ENCODE measurements at places on chromosomes 12 and 14.

DNA sequence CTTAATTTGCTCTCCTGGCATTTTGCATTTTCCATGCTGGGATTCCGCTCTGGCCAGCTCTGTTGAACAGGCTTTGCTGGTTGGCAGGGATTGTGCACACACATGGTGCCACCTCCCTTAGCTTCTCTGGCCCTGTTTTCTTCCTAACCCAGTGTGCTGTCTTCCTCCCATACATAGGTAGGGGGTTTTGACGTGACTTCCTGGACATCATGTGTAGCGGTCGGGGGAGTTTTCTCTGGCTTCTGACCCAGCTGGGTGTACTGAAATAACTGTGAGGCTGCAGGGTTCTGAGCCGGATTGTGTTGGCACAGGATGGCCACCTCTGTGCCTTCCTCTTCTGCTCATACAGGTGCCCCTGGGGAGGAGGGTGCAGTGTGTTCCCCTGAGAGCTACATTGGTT is 25.7 kb downstream of the C14orf132 start:
- DNase-seq = no peak

DNA sequence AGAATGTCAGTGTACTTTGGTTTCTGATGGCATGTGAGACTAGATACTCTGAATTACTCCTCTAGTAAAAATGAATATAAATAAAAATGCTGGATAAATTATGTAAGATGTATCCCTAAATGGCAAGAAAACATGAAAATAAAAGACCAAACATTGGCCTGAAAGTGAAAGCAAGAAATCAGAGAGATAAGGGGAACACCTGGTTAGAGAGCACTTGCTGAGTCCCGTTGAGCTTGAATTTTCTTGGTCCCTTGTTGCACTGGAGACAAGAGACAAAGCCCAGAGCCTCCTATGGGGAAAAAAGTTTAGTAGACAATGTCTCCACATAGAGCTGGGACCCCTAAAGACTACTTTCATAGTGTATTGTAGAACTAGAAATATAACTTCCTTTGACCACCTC is 23.9 kb downstream of the RASSF8 start:
- no peak for DNase-seq

- DNase-seq = peak; percentile 25
Observed at GRCh38 chr14:76152333-76152681, 585 bp downstream of the GPATCH2L start.

GRCh38 chr14:102777711-102778337 is 575 bp downstream of the TRAF3 start:
- DNase-seq = no peak

DNA sequence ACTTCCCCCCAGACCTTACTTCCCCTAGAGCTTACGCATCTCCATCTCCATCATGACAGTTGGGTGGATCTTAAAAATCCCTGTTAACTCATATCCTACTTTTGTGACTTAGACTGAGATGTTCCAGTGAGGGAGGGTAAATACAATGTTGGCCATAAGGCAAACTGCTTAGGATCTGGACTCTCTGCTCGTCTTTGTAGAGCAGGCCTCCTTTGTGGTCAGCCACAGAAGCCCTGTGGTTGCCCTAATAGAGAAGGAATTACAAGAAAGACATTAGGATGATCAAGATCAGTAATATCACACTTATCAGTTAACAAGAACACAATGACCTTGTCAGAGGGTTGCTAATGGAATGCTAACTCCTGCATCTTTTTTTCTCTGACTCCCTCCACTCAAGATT is 52.0 kb downstream of the TMEM132C start:
- no peak for DNase-seq

DNA sequence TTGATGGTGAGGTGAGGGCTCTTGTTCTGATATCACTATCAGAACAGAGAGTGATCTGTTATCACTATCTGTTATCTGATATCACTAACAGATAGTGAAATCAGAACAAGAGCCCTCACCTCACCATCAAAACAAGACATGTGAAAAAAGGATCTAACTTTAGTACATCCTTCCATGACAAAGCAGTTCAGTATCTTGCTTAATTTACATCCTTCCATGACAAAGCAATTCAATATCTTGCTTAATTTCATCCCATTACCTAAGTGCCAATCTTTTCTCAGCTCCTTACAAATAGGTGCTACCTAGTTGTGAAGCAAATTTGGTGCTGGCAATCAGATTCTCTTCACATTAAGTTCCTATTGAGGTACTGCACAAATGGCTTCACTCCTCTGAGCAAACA is 1865.6 kb upstream of the FLRT2 start:
- DNase-seq = no peak

DNA sequence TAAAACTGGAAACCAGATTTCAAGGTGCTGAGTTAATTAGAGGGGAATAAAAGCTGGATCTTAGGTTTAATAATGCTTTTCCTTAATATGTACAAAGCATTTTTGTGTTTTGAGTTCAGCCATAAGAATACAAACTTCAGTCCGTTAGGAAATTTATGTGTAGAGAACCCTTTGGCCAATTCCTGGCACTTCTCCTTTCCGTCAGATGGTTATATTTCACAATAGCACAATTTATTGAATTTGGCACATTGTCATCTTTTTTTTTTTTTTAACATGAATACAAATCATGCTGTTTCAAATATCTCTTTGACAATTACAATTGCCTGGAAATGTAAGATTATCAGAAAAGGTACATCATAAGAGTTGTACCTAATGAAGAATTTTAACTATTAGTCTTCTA is 56.2 kb upstream of the DDHD1 start:
- DNase-seq = no peak

- DNase-seq = no peak
Observed at GRCh38 chr12:51779876-51780275, 68.6 kb downstream of the FIGNL2 start.

DNA sequence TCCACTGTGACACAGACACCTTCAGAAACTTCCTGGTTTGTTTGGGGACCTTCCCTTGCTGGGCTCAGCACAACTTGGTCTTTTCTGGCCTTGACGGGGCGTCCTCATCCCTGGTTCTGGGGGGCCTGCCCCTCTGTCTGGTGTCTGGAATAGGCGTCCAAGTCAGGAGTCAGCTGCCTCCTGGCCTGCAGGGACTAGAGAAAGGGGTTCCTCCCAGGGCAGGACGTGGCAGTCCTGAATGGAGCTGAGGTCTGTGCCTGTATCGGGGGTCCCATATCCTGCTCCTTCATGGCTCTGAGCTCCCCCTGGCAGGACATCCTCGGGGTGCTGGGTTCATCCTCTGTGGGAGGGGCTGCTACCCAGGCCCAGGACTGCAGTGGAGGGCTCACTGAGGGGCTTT is 384.0 kb downstream of the TMEM121 start:
- no peak for DNase-seq

GRCh38 chr12:12534166-12534866 is 28.3 kb downstream of the DUSP16 start:
- no peak for DNase-seq

DNA sequence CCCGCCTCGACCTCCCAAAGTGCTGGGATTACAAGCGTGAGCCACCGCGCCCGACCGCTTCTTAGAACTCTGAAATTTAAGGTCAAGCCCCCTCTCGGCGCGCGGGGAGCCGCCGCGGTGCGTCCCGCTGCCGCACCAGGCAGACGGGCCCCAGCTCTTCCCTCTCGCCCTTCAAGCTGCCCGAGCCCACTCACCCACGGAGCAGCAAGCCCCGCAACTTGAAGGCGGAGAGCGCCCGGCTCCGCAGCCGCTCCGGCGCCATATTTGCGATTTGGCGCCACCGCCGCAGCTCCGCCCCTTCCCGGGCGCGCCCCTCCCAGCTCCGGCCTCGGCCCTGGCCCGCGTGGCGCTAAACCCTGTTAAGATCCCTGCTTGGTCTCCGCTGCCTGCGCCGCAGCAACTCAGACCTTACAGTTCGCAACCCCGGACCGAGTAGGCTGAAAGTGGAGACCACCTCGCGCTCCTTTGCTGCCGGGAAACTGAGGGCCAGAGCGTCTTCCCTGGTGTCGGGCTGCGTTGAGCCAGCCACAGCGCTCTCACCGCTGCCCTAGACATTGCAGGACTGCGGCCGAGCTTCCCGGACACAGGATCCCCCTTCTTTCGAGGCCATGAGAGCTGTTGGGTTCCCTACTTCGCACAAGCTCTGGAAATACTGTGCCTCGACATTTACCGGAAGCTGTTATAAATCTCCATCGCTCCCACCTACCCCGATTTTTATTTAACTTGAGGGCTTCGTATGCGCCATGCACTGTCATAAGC is at the start of gene POLE2:
TSS of gene POLE2 (minus strand) at position 273 of the 759 bp plus-strand sequence. CDS start at position 262, 11 bp downstream.
- peak; percentile 70 for DNase-seq

DNA sequence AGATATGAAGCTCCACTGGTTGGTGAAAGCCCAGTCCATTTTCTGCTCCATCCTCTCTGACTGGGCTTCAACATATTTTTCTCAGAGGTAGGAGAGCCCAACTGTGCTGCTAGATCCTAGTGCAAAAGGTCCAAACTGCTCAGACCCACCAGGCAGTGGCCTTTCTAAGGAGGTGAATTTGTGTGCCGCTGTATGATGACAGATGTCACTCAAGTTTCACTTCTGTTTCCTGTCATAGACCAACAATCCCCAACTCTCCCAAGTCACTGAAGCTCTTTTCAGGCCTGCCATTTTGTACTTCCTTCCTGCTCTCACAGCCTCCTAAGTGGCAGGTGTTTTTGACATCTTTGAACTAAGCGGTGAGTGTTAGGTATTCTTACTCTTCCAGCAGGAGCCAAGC is 16.4 kb upstream of the RNASE4 start:
- DNase-seq = no peak

DNA sequence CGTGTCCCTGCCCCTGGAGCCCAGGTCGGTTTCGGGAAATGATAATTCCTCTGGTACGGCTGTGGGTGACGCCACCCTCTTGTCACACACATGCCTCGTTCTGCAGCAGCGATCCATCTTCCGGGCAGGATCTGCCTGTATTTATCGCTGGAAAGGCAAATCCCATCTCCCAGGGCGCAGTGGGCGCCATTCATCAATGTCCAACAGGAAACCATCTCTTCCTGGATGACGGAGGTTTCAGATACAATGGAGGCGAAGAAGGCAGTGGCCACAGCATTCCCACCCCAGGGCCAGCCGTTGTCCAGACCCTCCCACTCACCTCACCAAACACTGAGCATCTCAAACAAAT is 74.2 kb downstream of the NOC4L start:
- no peak for DNase-seq

GRCh38 chr14:105192866-105193731 is 12.0 kb upstream of the NUDT14 start:
- DNase-seq = no peak

DNA sequence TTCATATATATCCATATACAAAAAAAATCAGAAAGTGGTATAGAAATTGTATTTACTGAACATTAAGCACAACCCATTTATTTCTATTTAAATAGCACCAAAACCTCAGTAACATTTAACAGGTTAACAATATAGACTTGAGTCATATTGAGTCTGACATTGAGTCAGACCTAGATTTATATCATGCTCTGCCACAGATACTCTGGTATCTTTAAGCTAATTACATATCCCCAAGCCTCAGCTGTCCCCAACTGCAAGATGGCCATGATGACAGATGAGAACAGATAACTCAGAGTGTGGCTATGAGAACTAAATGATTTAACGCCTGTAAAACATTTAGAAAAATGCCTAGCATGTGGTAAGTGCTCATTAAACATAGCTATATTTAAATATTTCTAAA is 40.3 kb downstream of the IFNG start:
- no peak for DNase-seq

- no peak for DNase-seq
Observed at GRCh38 chr12:26297396-26298070, 102.2 kb downstream of the SSPN start.

DNA sequence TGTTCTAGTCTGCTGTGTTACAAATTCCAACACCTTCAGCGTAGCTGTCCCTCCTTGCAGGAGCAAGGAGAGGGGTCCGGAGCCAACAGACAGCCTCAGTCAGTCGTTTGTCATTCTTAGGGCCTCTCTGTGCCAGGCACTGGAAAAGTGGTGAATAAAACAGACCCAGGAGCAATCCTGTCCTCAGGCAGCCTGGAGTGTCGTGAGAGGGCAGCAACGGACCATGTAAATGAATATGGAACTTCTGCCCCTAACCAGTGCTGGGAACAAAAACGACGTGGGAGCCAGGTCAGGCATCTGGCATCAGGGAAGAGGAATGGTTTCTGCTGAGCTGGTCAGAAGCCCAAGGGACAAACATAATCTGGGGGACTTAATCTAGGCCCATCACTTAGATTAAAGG is 64.8 kb upstream of the PSMC1 start:
- no peak for DNase-seq

DNA sequence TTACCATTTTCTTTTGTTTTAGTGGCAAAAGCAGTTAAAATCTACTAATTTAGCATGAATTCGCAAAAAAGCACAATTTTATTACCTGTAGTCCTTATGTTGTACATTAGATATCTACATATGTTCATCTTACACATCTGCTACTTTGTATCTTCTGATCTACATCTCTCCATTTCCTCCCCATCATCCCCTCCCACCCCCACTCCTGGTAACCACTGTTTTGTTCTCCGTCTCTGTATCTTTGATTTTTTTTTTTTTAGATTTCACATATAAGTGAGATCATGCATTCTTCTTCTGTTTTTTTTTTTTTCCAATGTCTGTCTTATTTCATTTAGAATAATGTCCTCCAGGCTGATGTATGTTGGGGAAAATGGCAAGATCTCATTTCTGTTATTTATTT is 922.7 kb downstream of the VRK1 start:
- DNase-seq = no peak

DNA sequence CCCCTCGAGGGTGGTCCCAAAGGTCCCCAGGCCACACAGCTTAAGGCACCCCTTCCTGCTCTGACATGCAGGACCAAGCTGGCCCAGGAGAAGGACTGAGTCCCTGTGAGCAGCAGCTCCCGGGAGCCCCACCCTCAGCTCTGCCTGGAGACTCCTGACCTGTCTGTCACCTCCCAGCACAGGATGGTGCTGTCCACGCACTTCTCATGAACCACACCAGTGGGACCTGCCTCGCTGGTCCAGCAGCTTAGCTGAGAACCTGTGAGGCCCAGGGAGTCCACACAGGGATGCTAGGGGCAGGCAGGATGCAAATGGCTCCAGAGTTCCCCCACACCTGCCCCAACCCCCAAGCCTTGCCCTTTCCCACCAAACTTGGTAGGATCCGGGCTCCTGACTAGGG is 27.7 kb downstream of the CCDC85C start:
- no peak for DNase-seq
